Activated T-helper 1 cell treated with anti-CD3 and anti-CD28 coated beads, Interleukin-2, amount 50 U/mL, for 16 hours (primary cell): ENCODE measurements at places on chromosomes 3 and 15.

DNA sequence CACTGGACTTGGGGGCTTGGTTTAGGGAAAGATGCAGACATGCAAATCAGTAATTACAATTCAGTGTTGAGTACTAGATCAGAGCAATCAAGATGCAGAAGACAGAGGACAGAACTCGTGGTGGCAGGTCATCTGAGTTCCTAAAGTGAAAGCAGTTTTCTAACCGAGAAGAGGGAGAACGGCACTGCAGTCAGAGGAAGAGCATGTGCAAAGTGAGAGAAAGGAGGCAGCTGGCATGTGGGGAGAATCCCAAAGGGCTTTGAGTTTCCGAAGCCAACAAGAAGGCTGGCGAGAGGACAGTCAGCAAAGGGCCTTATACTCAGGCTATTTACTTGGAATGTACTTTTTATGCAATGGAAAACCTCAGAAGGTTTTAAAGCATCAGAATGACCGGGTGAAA, 87.0 kb downstream of the ANP32A start:
- no peak for DNase-seq

GRCh38 chr15:85002517-85002916, 20.9 kb downstream of the PDE8A start:
- DNase-seq = no peak

- no peak for DNase-seq
Observed at GRCh38 chr3:38542401-38543298, 46.5 kb downstream of the EXOG start.

DNA sequence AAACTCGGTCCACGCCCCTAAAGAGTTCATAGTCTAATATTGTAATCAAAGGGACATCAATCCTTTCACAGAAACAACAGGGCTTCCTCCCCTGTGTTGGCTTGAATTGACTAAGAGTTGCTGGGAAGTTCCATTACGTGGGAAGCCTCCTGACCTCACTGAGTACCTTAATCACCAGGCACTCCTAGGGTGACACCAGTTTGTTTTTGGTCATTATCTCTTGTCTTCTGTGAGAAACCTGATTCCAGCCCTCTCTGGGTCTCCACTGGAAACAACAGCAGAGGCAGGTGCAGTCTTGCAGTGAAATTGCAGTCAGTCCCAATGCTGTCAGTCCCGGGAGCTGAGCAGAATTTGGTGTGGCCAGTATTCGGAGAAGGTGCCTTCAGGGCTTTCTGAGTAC, 55.4 kb downstream of the BOC start:
- DNase-seq = no peak

GRCh38 chr3:17894434-17895060, 152.1 kb upstream of the TBC1D5 start:
- DNase-seq = no peak

DNA sequence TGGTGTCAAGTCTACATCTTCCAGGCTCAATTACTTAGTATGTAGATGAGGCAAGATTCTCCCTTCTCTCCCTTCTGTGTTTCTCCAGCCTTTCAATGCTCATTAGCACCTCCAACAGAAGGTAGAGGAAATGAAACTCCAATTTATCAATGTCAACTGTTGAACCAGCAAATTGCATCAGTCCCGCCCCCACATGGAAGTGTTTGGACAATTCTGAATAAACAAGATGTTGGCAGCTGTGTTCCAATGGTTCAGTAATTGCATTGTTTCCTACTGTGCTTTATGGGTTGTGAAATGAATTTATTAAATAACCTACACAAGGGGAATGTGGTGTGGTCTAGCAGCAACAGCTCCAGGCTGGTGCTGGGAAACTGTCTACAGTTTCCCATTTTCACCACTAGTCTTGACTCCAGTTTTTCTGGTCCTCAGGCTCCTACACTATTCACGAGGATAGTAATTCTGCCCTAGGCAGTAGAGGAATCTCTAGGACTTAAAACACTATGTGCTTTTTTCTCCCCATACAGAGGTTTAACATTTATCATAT, 91.9 kb downstream of the MB21D2 start:
- DNase-seq = no peak

GRCh38 chr3:151918253-151919029, 45.0 kb downstream of the SUCNR1 start:
- no peak for DNase-seq

DNA sequence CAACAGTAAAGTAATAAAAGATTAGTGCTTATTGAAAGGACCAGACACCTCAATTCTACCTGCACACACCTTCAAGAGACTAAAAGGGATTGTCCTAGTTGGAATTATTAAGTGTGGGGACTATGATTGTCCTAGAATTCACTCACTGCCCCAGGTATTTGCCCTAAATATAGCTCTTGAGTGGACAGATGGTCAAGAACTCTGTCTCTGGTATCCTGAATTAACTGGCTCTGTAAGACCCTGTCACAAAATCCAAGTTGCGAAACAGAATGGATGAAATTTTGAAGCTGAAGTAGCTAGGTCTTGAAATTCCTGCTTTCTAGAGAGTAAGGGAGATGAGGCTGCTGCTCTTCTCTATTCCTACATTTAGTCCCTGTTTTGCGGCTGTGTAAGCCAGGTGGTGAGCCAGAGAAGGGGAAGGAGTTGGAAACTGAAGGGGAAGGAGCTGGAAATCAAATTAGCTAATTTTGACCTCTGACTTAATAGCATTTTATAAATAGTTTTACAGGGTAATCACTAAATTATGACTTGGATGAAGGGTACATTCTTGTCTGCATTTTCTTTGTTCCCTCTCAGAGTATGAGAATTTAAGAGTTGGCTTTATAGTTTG, 34.5 kb downstream of the KBTBD12 start:
- DNase-seq = no peak

GRCh38 chr3:102037209-102037608, 187.9 kb downstream of the NFKBIZ start:
- DNase-seq = no peak
